ENCODE measurements at places on chromosomes 12 and 14. TPM values are rescaled to one million over a fixed set of nuclear protein-coding genes. Genes with fewer than 3 reads are reported as not detected.

GRCh38 chr12:2049604-2050540 is 2.9 kb upstream of the CACNA1C start:
- H3K27ac ChIP-seq, result no peak overlapping the region
- H3K4me3 ChIP-seq, result no peak overlapping the region
- no peak for DNase-seq
- no peaks in the 10 kb centered on the region for H3K27me3 ChIP-seq
- H3K36me3 ChIP-seq, result no peaks in the 10 kb centered on the region
- H3K4me1 ChIP-seq, result peaks cover 8% of the 10 kb centered on the region

DNA sequence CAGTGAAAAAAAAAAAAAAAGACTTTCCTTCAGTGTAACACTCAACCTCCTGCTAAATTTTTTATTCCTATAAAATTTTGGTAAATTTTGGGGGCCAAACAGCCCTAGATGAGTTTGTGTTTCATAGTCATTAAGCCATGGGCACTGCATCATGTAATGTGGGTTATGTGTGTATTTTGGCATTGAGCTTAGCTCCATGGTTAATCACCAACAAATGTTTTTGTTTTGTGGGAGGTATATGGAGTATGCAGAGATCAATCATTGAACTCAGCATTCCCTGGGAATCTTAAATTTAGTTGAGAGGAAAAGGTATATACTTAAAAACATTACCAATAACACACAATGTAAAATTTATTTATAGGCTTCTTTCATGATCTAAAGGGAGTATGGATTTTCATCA is 8.5 kb upstream of the ARMH4 start:
- H3K27me3 ChIP-seq, result no peaks in the 10 kb centered on the region
- H3K36me3 ChIP-seq, result no peaks in the 10 kb centered on the region
- no peak overlapping the region for H3K4me3 ChIP-seq
- no peaks in the 10 kb centered on the region for H3K4me1 ChIP-seq

DNA sequence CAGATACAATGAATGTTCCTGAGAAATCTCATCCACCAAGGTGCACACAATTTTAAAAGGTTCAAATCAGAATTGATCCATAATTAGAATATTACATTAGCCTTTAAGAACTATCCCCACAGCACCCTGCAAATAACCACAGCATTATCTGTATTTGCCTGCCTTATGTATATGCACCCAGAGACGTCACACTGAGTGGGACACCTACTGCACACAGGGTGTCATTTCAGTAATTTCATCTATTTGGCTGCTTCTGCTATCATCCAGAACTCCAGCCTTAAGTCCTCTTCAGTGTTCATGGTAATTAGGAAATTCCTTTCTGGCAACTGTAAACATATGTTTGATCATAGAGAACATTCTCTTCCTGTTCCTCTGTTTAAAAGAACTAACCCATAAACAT is 298.4 kb downstream of the SYT1 start:
- DNase-seq, result no peak
- H3K27ac ChIP-seq, result no peak overlapping the region
- no peak overlapping the region for H3K4me3 ChIP-seq
- H3K27me3 ChIP-seq, result no peaks in the 10 kb centered on the region
- H3K36me3 ChIP-seq, result no peaks in the 10 kb centered on the region

GRCh38 chr12:12272869-12273268 is 6.0 kb upstream of the LRP6 start:
- H3K4me1 ChIP-seq, result peaks cover under 1% of the 10 kb centered on the region
- no peaks in the 10 kb centered on the region for H3K36me3 ChIP-seq
- peak overlapping the region; percentile 15 for H3K27ac ChIP-seq
- DNase-seq, result peak; percentile 24
- no peak overlapping the region for H3K4me3 ChIP-seq

- H3K4me3 ChIP-seq, result no peak overlapping the region
- H3K4me1 ChIP-seq, result peaks cover 55% of the 10 kb centered on the region
- H3K27me3 ChIP-seq, result no peaks in the 10 kb centered on the region
- DNase-seq, result no peak
- H3K36me3 ChIP-seq, result no peaks in the 10 kb centered on the region
- peak overlapping the region; percentile 20 for H3K27ac ChIP-seq
These were observed 76.4 kb downstream of the SUSD6 start for GRCh38 chr14:69687606-69688298.

Gene ASCL1
- 0.13 TPM for total RNA-seq

Gene ELK3
- total RNA-seq, result 25.0 TPM

DNA sequence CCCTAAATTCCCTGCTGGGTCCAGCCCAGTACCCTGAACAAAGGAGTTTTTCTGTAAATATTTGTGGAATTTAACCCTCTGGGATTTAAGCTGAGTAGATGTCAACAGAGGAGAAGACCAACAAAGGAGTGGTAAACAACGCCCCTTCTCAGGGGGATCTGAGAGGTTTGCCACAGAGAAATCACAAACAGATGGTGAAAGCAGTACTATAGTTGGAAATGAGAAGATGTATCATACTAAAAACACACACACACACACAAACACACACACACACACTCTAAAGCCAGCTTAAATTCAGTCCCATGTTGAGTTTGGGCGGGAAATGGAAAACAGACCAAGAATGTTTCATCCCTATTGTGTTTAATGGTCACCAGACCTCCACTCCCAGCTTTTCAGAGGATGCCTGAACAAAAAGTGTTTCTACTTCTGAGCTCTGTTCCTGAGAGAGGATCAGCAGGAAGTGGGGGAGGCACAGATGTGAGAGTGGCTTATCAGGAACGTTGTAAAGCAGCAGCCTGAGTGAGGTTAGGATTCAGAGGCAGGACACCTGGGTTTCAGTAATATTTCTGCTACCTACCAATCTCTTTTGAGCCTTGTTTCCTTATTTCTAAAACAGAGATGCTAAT is 3.2 kb downstream of the BIN2 start:
- DNase-seq, result no peak
- no peak overlapping the region for H3K27ac ChIP-seq
- peaks cover 12% of the 10 kb centered on the region for H3K4me1 ChIP-seq
- no peaks in the 10 kb centered on the region for H3K36me3 ChIP-seq

DNA sequence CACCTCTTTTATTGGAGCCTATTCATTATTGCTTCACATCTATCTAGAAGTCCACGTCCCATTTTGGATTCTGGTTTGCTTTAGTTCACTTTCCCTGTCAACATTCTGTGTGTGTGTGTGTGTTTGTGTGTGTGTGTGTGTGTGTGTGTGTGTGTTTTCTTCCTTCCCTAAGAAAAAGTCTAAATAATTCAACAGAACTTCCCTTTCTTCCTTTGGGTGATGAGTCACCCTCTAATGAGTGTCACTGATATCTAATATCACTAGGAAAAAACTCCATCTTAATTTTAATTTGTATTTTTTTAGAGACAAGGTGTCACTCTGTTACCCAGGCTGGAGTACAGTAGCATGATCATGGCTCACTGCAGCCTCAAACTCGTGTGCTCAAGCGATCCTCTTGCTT is 234.2 kb downstream of the TTC8 start:
- no peak for DNase-seq
- H3K27ac ChIP-seq, result no peak overlapping the region
- H3K4me1 ChIP-seq, result no peaks in the 10 kb centered on the region
- H3K4me3 ChIP-seq, result no peak overlapping the region

Gene LALBA
- not detected for total RNA-seq

DNA sequence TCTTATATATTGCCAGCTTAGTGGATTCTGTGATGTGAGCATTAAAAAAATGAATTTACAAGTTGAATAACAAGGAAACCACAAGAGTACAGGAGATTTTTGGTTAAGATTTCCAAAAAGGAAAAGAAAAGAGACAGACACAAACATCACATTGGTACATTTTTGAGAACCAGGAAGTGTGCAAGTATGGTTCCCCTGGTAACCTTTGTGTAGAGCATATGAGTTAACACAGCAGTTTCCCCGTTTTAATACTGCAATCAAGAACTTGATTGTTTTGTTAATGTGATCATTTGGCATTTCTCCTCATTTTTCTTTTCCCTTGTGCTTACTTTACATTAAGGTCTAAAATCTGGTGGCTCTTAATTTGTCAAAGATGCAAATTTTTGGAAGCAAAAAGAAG is 490.4 kb upstream of the ATP2B1 start:
- no peak overlapping the region for H3K4me3 ChIP-seq
- no peaks in the 10 kb centered on the region for H3K27me3 ChIP-seq
- no peak overlapping the region for H3K27ac ChIP-seq
- no peaks in the 10 kb centered on the region for H3K4me1 ChIP-seq
- DNase-seq, result no peak
- no peaks in the 10 kb centered on the region for H3K36me3 ChIP-seq

Gene ASIC1
- 0.24 TPM for total RNA-seq

DNA sequence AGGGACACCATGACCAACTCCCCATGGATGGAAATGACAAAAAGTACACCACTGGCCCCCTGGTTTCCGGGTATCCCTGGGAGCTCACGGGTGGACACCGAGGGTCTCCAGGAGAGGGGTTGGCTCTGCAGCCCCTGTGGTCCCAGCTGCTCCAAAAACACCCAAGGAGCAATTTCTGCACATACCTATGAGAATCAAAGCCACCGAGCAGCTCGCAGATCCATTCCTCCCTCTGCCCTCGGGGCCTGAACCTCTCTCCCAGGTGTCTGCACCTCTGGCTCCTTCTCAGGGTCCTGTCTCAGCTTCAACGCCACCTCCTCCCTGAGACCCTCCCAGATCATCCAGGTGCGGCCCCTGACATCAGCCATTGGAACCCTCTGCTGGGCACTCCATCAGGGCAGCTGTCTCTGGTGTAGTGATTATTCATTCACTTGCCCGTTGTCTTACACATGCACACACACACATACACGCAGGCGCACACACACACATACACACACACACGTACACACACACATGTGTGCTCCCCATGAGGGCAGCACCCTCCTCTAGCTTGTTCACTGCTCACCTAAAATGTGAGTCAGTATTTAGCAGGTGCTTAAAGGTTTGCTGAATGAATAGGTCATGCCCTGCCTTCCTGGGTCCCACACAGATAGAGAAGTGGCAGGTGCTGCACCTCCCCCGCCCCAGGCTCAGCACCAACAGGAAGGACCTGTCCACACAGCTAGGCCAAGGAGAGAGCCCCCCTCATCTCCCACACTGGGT is 5.9 kb downstream of the RIMBP2 start:
- no peak overlapping the region for H3K4me3 ChIP-seq
- no peak for DNase-seq
- H3K27ac ChIP-seq, result no peak overlapping the region
- H3K4me1 ChIP-seq, result peaks cover 18% of the 10 kb centered on the region
- H3K27me3 ChIP-seq, result no peaks in the 10 kb centered on the region

DNA sequence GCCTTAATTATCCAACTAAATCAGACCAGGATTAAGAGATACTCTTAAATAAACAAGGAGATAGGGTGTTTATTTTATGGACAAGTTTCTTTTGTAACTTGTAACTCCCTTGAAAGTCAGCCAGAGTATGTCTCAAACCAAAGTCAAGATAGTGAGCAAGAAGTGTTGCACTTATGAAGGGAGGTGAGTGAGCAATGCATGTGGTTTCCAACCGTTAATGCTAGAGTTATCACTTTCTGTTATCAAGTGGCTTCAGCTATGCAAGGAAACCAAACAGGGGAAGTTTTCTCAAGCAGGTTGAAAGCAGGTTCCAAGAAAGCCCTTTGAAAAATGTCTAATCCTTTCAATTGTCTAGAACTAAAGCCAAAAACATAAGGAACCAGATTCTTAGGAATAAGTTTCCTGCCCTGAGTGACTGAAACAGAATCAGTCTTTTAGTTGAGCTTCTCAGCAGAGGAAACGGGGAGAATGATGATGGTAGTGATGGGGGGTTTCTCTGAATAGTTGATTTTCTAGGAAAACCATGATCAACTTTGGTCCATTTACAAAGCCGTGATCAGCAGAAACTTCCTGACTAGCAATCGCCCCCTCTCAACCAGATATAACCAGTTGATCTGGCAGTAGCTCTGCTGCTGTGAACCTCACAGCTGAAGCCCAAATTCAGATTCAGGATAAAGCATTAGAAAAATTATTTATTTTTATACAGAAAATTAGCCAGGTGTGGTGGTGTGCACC is 128.4 kb downstream of the DAD1 start:
- H3K36me3 ChIP-seq, result no peaks in the 10 kb centered on the region
- DNase-seq, result no peak
- no peak overlapping the region for H3K27ac ChIP-seq
- no peaks in the 10 kb centered on the region for H3K27me3 ChIP-seq

Gene KRT77
- total RNA-seq, result not detected

DNA sequence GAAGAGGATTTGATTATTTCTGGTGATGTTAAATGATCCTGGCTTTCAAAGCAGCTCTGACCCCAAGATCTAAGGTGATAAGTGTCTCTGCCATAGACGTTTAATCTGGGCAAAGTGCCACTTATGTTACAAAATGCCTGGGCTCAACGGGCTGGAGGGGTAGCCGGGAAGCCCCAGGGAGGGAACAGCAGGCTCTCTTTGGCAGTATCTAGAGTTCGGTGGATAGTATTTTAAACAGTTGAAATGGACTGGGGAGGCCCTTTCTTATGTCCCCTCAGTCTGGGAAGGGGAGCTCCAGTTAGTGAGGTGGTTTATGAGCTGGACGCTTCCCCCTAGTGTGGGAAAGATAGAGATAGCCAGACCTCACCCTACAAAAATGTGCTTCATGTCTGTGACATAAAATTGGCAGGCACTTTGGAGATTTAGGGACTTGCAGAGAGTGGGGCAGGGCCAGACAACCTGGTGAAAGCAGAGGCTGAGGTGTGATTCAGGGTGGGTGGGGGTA is 5.5 kb upstream of the HOXC11 start:
- no peak overlapping the region for H3K27ac ChIP-seq
- no peaks in the 10 kb centered on the region for H3K4me1 ChIP-seq
- no peaks in the 10 kb centered on the region for H3K36me3 ChIP-seq
- H3K4me3 ChIP-seq, result no peak overlapping the region

DNA sequence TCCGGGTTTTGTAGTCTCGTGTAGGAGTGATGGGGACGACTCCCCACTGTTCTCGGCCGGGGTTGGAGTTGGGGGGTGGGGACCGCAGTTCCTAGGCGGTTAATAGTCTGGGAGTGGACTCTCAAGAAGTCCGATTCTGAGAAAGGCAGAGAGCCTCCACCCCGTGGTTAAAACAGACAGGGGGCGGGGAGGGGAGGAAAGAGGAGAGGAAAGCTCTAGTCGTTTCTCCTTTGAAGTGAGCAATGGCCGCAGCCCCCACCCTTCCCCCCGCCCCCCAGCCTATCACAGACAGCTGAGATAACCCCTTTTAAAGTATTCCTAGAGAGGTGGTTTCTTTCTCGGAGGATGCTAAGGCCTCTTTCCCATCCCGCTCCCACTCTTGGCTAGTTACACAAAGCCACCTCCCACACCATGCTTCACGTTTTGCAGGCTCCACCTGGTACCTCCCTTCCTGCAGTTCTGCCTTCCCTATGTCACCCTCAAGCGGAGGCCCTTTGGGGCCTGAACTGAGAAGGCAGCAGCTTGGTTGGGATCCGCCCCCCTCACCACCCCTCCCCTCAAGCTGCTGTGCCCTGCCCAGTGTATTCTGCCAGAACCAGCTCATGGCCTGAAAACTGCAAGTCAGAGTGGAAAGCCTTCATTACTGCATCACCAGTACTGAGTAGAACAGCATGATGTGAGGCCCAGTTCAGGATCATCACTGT is 853 bp downstream of the USP5 start:
- peaks cover 12% of the 10 kb centered on the region for H3K4me1 ChIP-seq
- peak overlapping the region; percentile 55 for H3K4me3 ChIP-seq
- peaks cover 21% of the 10 kb centered on the region for H3K36me3 ChIP-seq
- DNase-seq, result peak; percentile 33

Gene LIN7A
- 7.9 TPM for total RNA-seq
